SIG-M5 (cell line): ENCODE measurements at places on chromosomes 3 and 15.

- no peak for DNase-seq
These were observed 24.5 kb upstream of the TM4SF1 start for GRCh38 chr3:149401926-149402310.

GRCh38 chr3:125119752-125120378, 64.1 kb upstream of the HEG1 start:
- no peak for DNase-seq

GRCh38 chr3:14827776-14828175, 9.0 kb downstream of the FGD5 start:
- DNase-seq: no peak

- no peak for DNase-seq
These were observed 538.2 kb downstream of the NAALADL2 start for GRCh38 chr3:175397372-175397771.

DNA sequence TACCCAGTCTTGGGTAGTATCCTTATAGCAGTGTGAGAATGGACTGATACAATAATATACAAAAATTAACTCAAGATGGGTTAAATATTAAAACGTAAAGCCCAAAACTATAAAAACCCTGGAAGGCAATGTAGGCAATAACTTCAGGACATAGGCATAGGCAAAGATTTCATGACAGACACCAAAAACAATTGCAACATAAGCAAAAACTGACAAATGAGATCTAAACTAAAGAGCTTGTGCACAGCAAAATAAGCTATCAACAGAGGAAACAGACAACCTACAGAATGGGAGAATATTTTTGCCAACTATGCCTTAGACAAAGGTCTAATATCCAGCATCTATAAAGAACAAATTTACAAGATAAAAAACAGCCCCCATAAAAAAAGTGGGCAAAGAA, 204.8 kb upstream of the CCDC54 start:
- DNase-seq: no peak

- no peak for DNase-seq
These were observed 4.3 kb downstream of the CADM2 start for GRCh38 chr3:84963137-84963536.

- no peak for DNase-seq
These were observed 22.6 kb downstream of the DNASE1L3 start for GRCh38 chr3:58188173-58188564.

DNA sequence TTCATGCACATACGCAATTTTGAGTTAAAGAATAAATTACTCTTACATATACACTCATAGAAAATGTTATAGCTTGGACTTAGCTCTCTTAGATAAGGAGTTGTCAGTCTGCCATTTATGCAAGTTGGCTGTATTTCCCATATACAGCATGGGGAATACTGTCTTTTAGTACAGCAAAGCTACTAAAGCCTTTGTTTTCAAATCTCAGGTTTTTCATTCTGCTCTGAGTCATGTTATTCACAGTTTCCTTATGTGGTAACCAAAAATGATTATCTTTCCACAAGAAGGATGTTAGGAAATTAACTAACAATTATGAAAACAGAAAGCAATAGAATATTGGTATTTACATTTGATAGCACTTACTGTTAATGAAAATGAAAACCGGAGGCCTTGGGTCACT, 4.3 kb upstream of the TIPARP start:
- no peak for DNase-seq

- DNase-seq: no peak
These were observed 58.2 kb downstream of the THBS1 start for GRCh38 chr15:39639037-39639436.

GRCh38 chr15:90463381-90463780, 66.3 kb upstream of the CRTC3 start:
- no peak for DNase-seq

GRCh38 chr3:142272200-142272891, 47.0 kb upstream of the GK5 start:
- DNase-seq: no peak

GRCh38 chr15:71232411-71232810, 117.1 kb downstream of the THSD4 start:
- no peak for DNase-seq

DNA sequence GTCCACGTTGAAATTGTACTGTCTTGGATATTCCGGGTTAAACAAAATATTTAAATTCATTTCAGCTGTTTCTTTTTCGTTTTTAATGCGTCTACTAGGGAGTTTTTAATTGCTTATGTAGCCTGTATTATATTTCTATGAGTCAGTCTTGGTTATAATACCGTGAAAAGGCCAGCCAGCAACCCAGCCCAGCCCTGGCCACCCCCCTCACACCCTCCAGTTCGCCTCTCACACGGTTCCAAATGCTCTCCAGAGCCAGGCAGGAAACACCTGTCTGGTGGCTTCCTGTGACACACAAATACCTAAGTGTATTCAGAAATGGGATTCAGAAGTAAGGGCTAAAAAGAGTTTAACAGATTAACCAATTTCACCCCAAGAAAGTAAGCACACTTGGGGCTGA, 4.4 kb downstream of the SH3BP5 start:
- no peak for DNase-seq

DNA sequence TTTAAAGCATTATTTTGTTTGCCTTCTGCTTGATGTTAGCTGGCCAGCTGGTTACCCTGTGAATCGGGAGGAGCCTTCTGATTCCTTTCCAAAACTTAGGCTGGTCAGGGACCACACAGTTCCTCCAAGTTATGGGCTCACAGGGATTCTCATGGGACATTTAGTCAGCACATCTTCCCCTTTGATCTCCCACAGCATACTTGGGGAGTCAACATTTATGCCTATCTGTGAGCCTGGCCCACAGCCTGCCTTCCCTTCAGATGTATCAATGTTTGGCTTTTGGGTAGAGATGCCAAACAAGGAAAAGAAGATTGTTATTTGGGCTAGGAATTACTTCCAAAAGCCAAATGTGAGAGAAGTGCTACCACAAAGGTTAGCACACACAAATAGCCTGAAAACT, 32.6 kb upstream of the DCP1A start:
- DNase-seq: no peak

DNA sequence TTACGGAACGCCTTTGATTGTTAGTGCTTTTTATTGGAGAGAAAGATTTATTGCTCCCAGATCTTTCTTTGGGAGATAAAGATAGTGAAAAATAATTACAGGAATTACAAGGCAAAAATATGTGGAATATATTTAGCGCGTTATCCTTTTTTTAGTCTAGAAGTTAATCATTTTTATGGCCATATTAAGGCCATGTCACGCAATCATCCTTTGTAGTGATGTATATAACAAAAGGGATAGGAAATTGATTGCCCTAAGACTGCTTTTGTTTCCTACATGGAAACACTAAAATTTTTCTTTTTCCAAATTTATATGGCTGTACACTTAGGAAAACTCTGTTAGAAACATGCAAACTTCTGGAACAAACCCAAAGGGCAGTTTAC, 1.5 kb downstream of the TRPC1 start:
- DNase-seq: no peak

GRCh38 chr3:169607949-169608348, 55.6 kb downstream of the MECOM start:
- DNase-seq: no peak

DNA sequence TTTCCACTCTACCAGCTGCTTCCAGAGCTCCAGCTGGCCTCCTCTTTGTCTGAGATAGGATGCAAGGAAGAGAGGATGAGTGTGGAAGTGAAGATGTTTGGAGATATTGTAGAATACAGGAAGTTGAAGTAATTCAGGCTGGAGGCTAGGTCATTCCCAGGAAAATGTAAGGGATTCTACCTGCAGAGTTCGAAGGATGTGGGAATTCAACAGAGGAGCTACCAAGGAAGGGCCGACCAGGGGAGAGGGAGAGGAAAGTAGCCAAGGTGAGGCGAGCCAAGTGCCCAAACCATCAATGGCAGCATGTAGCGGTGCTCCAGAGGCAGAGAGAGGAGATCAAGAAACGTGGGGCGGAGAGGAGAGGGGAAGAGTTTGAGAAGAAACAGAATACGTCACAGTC, 49.0 kb upstream of the EPHB3 start:
- DNase-seq: no peak

- DNase-seq: no peak
These were observed 127.0 kb upstream of the ROBO2 start for GRCh38 chr3:76912841-76913383.

DNA sequence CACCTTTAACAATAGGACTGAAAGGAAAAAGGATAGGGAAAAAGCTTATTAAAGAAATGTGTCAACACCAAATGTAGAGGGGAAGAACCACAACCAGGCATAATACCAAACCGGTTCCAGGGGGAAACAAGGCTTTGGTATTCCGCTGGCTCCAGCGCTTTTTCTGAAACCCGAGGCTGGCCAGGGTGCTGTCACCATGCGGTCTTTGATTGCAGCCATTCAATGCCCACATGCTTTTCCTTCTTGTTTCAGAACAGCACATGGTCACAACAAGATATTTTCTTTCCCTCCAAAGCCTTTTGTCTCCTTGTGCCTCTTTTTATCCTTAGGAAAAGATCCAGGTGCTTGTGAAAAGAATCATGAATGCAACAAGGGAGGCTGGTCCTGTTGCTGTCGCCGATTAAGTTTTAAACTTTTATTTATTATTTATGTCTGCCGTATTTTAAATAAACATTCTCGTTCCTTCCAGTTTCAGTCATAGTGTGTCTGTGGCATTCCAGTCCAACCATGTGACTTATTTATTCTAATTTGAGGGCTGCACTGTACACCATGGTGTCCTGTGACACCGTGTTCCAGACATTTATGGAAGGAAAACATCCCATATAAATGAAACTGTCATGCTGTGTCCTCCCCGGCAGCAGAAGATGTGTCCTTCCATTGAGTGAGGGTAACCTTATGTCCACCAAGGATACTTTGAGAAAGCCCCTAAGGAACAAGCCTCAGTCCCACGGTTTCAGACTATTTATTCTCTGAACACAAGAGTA, 41.1 kb downstream of the CCK start:
- no peak for DNase-seq

GRCh38 chr3:46545818-46546630, 20.1 kb downstream of the LRRC2 start:
- DNase-seq: no peak

- no peak for DNase-seq
These were observed 49.2 kb downstream of the RYK start for GRCh38 chr3:134201201-134202130.

DNA sequence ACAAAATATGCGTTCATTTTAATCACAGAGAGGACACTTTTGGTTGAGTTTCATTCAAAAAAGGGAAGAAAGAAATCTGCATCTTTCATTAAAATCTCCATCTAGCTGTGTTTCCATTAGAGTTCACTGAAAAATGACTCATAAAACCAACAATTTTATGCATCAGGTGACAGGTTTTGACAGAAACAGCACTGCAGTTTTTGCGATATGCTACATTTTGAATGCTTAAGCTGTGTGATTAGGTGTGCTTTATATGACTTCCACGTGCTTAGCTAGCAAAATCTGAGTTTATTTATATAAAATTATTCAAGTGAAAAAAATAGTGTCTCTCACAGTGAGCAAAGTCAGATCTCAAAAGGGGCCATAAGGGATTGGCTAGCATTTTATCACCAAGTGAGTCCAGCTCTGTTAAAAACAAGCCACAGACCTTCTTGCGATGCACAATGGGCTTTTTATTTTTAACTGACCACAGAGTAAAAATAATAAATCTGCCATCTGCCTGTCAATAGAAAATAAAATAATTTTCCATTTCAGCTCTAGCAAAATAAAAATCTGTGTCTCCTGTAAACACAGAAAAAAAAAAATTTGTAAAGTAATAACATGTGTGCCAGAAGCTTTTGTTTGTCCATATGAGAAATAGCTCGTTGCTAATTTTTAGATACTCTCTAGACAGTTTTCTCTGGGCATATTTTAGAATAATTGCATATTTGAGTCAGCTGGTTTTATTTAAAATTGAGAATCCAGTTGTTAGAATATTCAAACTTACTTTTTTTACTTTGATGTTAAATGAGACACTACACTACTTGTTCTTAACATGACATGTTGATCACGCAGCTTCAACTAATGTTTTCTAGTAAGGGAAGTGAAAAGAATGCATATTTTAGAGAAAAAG, 409.8 kb downstream of the ROBO2 start:
- DNase-seq: no peak

GRCh38 chr3:138349926-138350665, 1.7 kb downstream of the MRAS start:
- no peak for DNase-seq

GRCh38 chr3:89250742-89251141, 143.3 kb downstream of the EPHA3 start:
- DNase-seq: no peak

- no peak for DNase-seq
These were observed 99.3 kb upstream of the SLC24A5 start for GRCh38 chr15:48021336-48022086.

GRCh38 chr3:37997342-37997741, 6.8 kb downstream of the VILL start:
- no peak for DNase-seq

- DNase-seq: no peak
These were observed 17.3 kb upstream of the KBTBD8 start for GRCh38 chr3:66980791-66981190.

DNA sequence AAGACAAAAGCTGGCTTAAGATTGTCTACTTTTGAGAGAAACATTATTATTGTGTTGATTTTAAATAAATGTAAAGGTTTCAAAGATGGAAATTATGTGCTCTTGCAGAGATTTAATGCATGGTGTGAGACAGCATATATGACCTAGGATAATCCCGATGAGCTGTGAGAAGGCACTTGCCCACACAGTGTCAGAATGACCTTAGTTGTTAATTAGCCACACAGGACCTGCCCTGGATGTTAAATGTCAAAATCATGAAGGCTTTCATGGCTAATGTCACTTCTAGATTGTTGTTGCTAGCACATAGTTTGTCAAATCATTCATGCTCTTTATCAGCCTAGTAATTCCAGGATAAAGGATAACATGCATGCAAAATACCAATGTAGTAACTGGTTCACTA, 135.3 kb upstream of the GAP43 start:
- DNase-seq: no peak

- DNase-seq: no peak
These were observed 426.4 kb upstream of the RGMA start for GRCh38 chr15:93515256-93516051.

GRCh38 chr3:187997490-187997889, 156.5 kb upstream of the LPP start:
- DNase-seq: no peak

- DNase-seq: no peak
These were observed 790 bp downstream of the DAZL start for GRCh38 chr3:16604433-16604832.

DNA sequence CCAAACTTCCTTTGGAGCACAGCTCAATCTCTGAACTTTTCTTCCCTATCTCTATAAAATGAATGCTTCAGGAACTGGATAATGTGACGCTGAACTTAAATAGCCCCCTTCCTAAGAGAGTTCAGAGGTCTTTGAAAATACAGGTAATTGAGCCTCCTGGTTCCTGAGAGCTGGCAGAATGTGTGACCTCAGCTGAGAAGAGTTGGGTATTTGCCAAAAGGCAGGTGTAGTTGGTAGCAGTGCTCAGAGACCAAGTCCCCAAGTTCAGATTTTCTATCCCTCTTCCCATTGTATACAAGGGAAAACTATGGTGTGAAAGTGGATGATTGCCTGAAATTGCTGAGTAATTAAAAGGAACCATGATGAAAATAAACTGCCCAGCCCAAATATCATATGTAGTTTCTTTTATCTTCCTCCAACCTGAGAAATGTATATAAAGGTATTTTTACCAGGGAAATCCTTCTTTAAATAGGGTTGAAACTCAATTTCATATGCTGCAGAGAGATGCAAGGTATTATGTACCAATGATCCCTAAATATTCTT, 154.6 kb upstream of the ICE2 start:
- DNase-seq: no peak

- DNase-seq: no peak
These were observed 53.5 kb upstream of the ADAMTS9 start for GRCh38 chr3:64741341-64741740.

- DNase-seq: no peak
These were observed 46.0 kb upstream of the PLXNA1 start for GRCh38 chr3:126936853-126937425.

- no peak for DNase-seq
These were observed 1.6 kb upstream of the RNU6-1 start for GRCh38 chr15:67841513-67841762.
